Subcutaneous adipose tissue (tissue), 4 donors: ENCODE measurements at places on chromosomes 16 and 17. TPM values are rescaled to one million over a fixed set of nuclear protein-coding genes. Genes with fewer than 3 reads are reported as not detected.

Gene CCL4L2
- not detected for total RNA-seq

Gene HSD11B2
- total RNA-seq, result 0.22 TPM

Gene CRHR1
- total RNA-seq, result not detected

Gene ADAD2
- total RNA-seq, result not detected

Gene UBE2O
- 14.3 TPM for total RNA-seq

Gene ENPP7
- not detected for total RNA-seq

Gene TXNL4B
- total RNA-seq, result 3.9 TPM

Gene C16orf54
- 0.75 TPM for total RNA-seq

Gene UQCRC2
- 139 TPM for total RNA-seq

Gene RFWD3
- total RNA-seq, result 10.8 TPM

Gene PLCD3
- total RNA-seq, result 22.3 TPM

Gene ARL17B
- 21.8 TPM for total RNA-seq

Gene GID4
- 18.0 TPM for total RNA-seq

Gene TNK1
- 1.1 TPM for total RNA-seq

Gene CCT6B
- 3.5 TPM for total RNA-seq

Gene BAIAP3
- 3.2 TPM for total RNA-seq

Gene AGRP
- not detected for total RNA-seq

Gene SNAI3
- total RNA-seq, result 2.0 TPM
